Sigmoid colon (tissue), 7 donors: ENCODE measurements at places on chromosomes 1 and 21. TPM values are rescaled to one million over a fixed set of nuclear protein-coding genes. Genes with fewer than 3 reads are reported as not detected.

NBPF4 gene
- polyA plus RNA-seq = not detected

GRCh38 chr1:152228831-152229230 lies 4.8 kb upstream of the HRNR start:
- H3K4me1 ChIP-seq = no peaks in the 10 kb centered on the region
- H3K27ac ChIP-seq = no peak overlapping the region
- no peaks in the 10 kb centered on the region for H3K36me3 ChIP-seq
- no peak for DNase-seq
- H3K4me3 ChIP-seq = no peak overlapping the region

GRCh38 chr1:223133306-223133823 lies 9.7 kb downstream of the TLR5 start:
- peak; percentile 63 for DNase-seq
- no peaks in the 10 kb centered on the region for H3K27me3 ChIP-seq
- peak overlapping the region; percentile 45 for H3K4me3 ChIP-seq
- H3K27ac ChIP-seq = peak overlapping the region; percentile 78
- no peaks in the 10 kb centered on the region for H3K36me3 ChIP-seq
- peaks cover 52% of the 10 kb centered on the region for H3K4me1 ChIP-seq

GRCh38 chr1:34425785-34426184 lies 249.1 kb downstream of the C1orf94 start:
- no peak overlapping the region for H3K4me3 ChIP-seq
- no peaks in the 10 kb centered on the region for H3K27me3 ChIP-seq
- no peaks in the 10 kb centered on the region for H3K36me3 ChIP-seq
- no peak for DNase-seq
- H3K27ac ChIP-seq = no peak overlapping the region
- H3K4me1 ChIP-seq = no peaks in the 10 kb centered on the region

- H3K27ac ChIP-seq = peak overlapping the region; percentile 21
- no peak overlapping the region for H3K4me3 ChIP-seq
- DNase-seq = no peak
- H3K27me3 ChIP-seq = no peaks in the 10 kb centered on the region
- H3K36me3 ChIP-seq = no peaks in the 10 kb centered on the region
Measured at GRCh38 chr1:61436491-61437120, 288.3 kb downstream of the TM2D1 start.
